SHP77 (cell line): ENCODE measurements at places on chromosomes 2 and 18.

DNA sequence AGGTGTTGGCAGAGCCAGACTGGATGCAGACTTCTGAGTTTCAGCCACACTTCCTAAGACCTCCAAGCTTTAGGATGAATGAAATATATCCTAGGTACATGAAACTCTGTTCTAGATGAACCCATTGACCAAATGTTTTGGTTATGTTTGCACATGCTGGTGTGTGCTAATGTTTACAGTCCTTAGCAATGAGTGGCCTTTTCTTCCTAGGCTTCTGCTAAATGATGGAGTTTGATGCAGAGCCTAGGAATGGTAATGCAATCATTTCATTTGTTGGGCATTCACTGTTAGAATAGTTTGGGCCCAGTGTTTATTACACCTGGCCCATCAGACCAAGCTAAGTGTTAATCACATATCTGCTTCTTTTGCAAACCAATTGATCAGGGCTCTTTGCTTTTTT lies 464.7 kb downstream of the MEIS1 start:
- no peak for DNase-seq

GRCh38 chr2:128473175-128474035 lies 154.7 kb upstream of the HS6ST1 start:
- no peak for DNase-seq

DNA sequence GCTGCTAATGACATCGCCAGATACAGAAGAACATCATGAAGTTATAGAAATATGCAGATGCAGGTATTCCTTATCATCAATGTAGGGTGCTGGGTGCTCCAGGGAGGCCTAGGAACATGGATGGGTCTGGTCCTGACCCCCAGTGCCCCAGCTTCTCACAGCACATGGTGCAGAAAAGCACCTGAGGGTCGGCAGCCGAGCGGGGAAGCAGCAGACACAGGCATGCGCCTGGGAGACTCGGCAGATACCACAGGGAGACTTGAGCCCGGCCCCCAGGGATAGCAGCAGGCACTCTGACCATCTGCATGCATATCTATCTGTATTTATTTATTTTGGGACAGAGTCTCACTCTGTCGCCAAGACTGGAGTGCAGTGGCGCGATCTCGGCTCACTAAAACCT lies 43.2 kb downstream of the TMEM18 start:
- DNase-seq: no peak

DNA sequence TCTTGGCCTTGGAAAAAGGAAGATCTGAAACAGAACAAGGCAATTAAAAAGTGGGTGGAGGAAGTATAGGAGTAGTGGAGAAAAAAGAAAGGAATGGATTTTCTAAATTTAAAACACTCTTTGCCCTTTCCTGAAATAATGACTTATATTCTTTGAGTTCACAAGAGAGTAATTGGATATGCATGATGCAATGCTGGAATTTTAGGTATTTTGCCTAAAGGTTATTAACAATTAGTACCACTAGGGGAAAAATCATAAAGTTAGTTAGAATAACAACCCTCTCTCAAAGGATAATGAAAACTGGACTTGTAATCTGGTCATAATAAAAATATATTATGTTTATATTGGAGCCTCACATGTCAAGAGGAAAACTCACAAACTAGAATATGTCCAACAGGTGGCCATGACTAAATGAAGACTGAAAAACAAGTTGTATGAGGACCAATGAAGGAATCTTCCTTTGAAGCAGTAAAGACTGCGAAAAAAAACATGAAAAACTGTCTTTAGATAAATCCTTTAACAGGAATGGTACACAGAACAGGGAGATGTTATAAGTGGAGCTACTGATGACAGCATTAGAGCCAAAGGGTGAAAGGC lies 281.8 kb downstream of the NCKAP5 start:
- DNase-seq: no peak

DNA sequence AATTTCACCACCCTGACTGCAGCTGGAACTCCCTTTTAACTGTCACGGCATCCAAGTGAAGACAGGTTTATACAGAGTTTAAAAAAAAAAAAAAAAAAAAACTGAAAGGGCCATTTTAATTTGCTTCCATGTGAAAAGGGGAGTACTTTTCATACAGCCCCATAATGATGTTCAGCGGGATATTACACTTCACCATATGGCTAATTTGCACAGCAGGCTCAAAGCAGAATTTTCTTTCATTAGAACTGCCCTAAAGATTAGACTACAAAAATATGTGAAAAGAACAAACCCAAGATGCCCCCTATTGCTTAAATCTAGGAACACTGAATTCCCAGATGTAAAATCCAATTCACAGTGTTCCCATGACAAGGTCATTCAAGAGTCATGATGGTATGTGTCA lies 301.8 kb downstream of the EXOC6B start:
- no peak for DNase-seq

GRCh38 chr2:206305523-206306245 lies 31.2 kb downstream of the ZDBF2 start:
- DNase-seq: no peak

- DNase-seq: no peak
These were observed 54.0 kb downstream of the MEIS1 start for GRCh38 chr2:66488946-66489345.

- DNase-seq: no peak
These were observed 87.8 kb upstream of the SLC39A10 start for GRCh38 chr2:195569255-195569654.

- no peak for DNase-seq
These were observed 4.8 kb downstream of the ITPRIPL1 start for GRCh38 chr2:96329874-96330273.

DNA sequence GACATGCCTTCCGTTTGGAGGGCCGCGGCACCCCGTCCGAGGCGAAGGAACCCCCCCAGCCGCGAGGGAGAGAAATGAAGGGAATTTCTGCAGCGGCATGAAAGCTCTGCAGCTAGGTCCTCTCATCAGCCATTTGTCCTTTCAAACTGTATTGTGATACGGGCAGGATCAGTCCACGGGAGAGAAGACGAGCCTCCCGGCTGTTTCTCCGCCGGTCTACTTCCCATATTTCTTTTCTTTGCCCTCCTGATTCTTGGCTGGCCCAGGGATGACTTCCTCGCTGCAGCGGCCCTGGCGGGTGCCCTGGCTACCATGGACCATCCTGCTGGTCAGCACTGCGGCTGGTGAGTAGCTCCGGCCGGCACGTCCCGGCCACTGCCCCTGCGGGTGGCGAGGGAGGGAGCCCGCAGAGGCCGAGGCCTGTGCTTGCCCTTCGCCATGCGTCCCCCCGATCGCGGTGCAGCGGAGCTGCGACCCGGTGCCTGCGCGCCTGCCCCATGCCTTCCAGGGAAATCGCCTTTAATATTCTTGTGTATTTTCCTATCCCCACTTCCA lies 1.2 kb downstream of the BMPR2 start:
- peak; percentile 34 for DNase-seq

DNA sequence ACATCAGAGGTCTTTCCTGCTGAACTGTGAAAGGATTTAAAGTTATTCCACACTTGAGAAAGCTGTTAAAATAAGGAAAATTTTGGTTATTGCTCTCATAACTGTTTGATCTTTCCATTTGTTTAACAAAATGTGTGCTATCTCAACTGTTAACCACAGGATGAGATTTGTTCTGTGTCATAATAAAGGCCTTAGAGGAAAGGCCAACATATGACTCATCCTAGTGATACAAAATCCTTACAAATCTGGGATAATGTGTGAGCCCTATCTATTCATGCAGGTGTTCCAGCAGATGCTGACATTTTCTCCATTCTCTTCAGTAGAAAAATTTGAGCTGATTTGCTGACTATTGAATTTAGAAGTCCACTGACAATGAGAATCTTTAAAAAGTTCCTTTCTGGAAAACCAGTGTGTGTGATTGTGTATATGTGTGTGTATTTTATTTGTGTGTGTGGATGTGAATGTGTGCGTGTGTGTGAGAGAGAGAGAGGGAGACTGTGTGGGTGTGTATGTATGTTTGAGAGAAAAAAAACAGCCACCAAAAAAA lies 1111.9 kb upstream of the GYPC start:
- DNase-seq: no peak

- no peak for DNase-seq
These were observed 24.5 kb downstream of the DARS1 start for GRCh38 chr2:135960656-135961551.

- no peak for DNase-seq
These were observed 133.5 kb downstream of the LAMA3 start for GRCh38 chr18:23822590-23823385.

DNA sequence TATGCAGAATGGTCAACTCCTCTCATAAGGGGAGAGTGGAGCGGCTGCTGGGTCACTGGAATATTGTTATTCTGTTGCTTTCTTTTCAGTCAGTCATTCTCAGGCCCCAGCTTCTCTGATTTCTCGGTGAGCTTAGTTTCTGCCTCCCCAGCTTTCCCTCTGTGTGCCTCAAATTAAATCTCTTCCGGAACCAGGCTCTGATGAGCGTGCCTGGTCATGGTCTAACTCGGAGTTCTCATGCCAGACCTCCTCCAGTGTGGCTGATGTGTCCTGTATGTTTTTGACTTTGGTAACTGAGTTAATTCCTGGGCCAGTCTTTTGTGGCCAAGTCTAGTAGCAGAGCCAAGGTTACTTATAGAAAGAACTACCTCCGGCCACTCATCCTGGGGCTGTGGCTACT lies 4.9 kb upstream of the STK11IP start:
- no peak for DNase-seq

DNA sequence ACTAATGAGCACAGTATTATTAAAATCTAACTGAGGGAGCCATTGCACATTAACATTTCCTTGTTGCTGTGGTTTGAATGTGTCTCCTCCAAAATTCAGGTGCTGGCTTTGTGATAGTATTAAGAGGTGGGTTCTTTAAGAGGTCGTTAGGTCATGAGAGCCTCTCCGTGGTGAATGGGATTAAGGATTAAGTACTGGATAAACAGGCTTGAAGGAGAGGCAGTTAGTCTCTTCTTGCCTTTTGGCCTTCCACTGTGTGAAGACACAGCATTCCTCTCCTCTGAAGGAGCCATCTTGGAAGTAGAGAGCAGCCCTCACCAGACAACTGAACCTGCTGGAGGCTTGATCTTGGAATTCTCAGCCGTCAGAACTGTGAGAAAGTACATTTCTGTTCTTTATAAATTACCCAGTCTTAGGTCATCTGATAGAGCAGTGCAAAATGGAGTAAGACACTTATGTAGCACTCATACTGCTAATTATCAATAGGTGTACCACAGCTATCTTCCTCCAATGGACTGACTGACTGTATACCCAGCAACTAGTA lies 182.7 kb downstream of the MYO3B start:
- DNase-seq: no peak

- no peak for DNase-seq
These were observed 4.2 kb downstream of the ZNF513 start for GRCh38 chr2:27376151-27376865.

DNA sequence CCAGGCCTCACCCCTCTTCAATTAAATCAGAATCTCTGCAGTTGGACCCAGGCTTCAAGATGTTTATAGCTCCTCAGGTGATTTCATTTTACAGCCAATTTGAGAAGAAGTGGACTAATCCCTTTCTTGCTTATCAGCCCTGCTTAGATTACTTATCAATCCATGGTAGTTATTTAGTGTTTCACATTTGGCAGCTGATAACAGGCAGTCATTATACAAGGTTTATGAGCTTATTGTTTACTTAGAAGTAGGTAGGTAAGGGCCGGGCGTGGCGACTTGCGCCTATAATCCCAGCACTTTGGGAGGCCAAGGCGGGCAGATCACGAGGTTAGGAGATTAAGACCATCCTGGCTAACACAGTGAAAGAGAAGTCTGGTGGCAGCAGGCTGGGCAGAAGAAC lies 237.5 kb downstream of the CTNNA2 start:
- no peak for DNase-seq

DNA sequence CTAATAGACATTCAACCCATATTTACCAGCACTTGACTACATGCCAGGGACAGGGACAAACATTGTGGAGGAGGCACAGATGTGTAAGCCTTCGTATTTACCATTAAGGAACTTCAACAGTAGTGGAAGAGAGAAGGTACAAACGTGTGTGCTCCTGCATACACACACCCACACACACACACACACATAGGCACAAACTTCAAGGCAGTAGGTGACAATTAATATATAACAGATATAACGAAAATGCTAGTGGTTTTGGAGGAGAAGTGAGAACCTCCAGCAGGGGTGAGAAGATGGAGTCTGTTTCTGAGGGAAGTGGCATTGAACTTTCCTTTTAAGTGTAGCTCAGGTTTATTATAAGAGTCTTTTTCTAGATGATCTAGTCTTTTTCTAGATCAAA lies 231.1 kb downstream of the SETBP1 start:
- DNase-seq: no peak

DNA sequence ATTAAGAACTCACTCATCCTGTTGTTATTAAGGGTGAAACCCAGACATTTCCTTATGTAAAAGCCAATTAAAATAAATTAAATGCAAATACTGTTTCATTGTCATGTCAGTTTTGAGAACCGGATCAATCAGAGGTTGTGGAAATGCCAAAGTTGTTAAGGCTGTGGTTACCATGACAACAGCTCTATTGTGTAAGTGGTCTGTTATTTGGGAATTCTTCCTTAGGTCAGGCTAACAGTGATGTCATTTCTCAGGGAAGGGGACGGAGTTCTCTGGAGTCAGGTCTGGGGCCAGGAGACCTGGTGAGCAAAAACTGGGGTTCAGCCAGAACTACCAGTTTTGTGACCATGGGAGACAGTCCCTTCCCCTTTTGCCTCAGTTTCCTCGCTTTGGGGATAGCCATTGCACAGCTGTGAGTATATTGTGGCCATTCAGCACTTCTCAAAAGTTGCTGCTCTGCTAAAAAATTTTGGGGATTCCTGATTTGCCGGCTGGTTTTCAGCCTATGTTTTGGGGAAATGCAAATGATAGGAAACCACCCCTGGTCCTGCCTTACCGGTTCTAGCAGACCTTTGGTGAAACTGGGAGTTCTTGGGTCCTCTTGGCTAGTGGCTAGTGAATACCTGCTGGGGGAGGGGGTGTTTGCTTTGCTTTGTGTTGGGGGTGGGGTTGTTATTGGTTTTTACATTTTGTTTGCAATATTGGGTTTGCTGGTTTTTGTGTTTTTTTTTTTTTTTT lies 21.6 kb downstream of the HPCAL1 start:
- no peak for DNase-seq

DNA sequence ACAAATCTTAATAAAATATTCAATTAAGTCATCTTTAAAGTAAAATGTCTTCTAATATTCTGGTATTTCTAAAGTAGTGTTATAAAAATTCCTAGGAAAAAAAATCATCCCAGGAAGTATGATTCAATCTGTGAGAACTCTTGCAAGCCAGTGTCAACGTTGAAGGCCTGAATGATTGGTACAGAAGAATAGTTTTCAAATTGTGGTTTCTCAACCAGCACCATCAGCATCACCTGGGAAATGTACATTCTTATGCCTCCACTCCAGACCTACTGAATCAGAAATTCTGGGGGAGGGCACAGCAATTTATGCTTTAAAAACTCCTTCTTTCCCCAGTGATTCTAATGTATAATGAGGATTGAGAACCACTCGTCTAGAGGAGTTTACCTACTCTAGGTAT lies 62.3 kb upstream of the C2orf15 start:
- no peak for DNase-seq

GRCh38 chr2:39660612-39661236 lies 5.0 kb upstream of the TMEM178A start:
- DNase-seq: no peak
